ENCODE measurements at places on chromosomes 16 and 17.

- no peak for DNase-seq
Measured at GRCh38 chr16:53068423-53068833, 13.6 kb downstream of the CHD9 start.

GRCh38 chr17:43753493-43754129 lies 5.0 kb downstream of the SOST start:
- DNase-seq: peak; percentile 36

DNA sequence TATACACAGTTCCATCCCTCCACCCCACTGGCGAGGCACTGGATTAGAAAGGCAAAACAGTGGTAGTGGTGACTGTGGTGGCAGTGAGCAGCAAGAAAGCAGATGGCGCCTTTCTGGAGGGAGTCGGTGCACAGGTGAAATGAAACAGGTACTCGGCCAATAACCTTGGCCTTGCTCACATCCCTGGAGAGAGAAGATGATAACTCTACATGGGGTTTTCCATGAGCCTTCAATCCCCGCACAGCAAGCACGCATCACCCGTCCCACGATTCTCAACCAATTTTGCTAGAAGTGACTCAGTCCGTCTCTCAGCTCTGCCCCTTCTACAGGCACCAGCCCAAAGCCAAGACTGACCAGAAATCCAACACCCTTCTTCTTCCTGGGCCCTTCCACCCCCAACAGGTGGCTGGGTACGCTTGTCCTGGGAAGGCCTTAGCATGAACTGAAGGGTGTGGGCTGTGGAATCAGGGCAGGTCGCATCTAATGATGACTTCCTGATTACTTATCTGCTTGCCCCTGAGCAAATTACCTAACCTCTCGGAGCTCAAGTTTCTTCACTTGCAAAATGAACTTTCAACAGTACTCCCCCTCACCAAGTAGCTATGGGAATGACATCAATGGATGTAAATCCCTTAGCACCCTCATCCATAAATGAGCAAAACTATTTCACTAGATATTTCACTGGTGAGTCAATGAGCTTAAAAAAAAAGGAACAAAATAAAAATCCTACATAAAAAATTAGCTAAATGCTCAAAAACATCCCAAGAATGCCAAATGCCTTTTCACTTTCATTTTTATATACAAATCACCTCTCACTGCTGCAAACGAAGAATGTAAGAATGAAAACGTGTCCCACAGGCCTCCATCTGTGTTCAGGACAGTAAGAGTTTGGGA lies 18.0 kb downstream of the XPO6 start:
- peak; percentile 50 for DNase-seq

- DNase-seq: no peak
Measured at GRCh38 chr17:40224718-40225550, 5.8 kb downstream of the WIPF2 start.

- peak; percentile 81 for DNase-seq
Measured at GRCh38 chr17:76382803-76383545, 1.4 kb upstream of the SPHK1 start.

GRCh38 chr16:15459791-15460190 lies 25.4 kb downstream of the BMERB1 start:
- DNase-seq: no peak

DNA sequence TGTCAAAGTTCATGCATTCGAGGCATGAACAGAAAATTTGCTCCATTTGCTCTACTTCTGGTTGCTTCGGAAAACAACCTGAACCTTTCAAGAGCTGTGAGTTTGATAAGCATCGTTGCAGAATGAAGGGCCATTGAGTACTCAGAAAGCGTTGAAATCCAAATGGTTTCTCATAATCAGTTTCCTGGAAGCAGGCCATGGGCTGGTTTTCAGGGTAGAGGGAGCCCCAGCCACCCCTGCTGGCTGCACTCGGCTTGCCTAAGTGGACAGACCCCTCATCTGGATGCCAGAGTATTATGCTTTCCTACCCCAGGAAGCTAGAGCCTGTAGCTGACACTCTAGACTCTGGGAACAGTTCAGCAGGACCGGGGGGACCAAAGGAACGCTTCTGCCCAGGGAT lies 24.4 kb downstream of the SCNN1G start:
- no peak for DNase-seq

DNA sequence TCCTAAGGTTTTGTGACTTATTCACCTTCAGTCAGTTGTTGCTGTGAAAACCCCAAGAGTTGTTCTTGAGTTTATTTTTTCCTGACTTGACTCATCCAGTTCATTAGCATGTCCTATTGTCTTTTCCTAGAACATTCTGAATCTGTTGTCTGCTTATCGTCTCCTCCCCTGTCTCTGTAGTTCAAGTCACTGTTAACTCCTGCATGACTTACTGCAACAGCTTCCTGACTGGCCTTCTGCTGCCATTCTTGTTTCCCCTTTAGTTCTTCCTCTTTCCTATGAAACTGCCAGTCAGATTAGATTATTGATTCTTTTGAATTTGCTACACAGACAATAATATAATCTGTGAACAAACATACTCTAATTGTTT lies 161.5 kb downstream of the FTO start:
- peak; percentile 41 for DNase-seq

DNA sequence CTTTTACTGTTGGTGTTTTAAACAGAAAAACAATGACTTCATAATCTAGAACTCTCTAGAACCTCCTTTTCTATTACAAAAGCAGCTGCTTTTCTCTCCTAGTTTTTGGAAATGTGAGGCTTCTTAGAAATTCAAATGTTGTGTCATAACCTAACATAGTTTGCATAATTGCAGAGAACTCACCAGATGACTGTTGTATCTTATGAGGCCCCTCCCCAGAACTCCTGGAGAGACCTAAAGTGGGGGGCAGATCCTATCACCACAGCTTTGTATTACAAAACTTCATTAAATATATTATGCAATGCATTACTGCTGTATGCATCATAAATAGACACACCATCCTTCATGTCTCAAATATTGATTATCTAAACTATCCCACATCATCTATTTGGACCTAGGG lies 538.7 kb upstream of the HSBP1 start:
- DNase-seq: no peak

DNA sequence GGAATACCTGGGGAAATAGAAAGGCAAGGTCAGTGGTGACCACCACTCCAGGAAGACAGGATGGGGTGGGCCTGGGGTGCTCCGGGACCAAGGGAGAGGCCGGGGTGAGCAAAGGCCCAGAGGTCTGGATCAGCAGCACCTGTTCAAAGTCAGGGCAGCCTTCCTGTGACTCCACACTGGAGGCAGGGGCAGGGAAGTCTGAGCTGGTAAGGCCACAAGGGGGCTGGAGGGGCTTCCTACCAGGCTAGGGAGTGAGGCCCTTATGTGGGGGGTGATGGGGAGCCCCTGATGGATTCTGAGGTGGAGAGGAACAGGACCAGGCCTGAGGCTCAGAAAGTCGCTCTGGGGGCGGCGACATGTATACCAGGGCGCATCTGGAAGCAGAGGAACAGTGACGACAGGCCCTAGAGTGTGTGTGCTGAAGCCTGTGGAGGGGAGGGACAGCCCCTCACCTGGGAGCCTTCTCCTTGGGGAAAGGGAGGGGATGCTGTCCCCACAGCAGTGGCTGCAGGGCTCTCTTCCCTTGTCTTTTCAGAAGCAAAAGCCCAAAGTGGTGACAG lies 3.7 kb downstream of the C16orf78 start:
- DNase-seq: no peak

DNA sequence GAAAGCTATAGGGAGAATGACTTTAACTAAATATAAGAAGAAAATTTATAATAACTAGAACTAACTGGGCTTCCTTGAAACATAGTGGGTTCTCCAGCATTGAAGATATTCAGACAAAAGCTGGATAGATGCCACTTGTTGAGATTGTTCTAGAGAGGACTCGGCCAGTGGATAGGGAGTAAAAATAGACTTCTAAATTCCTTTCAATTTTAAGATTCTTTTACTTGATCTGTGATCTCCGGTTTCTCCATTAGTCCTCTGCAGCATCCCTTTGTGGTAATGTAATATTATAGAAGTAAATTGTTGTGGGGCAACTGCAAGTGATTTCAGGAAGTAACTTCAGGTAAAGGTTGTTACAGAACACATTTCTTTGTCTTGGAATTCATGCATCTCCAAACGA lies 10.3 kb upstream of the RARA start:
- DNase-seq: no peak

DNA sequence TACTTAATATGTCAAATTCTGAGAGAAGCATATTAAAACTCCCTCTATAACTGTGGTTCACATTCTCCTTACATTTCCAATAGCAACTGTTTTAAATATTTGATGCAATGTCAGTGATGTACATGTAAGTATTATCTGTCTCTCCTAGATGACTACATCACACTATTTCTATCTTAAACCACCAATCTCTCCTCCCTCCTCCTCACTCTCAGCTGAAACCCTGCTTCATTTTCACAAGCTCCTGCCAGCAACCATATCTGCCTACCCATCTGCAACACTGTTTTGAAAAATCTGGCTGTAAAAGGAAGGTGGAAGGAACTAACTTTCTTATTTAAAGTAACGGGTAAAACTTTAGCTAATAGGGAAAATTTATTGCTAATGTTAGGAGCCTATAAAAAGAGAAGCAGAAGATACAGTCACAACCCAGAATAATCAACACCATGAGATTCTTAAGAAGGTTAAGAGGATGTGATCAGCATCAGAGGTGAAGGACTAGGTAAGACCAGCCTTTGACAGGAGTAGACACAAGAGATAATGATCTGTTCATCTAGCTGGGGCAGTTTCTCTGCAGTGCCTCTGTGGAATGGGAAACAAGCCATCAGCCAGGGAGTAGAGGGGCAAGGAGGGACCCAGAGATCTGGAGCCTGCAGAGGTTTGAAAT lies 31.0 kb downstream of the MYH10 start:
- DNase-seq: peak; percentile 13

DNA sequence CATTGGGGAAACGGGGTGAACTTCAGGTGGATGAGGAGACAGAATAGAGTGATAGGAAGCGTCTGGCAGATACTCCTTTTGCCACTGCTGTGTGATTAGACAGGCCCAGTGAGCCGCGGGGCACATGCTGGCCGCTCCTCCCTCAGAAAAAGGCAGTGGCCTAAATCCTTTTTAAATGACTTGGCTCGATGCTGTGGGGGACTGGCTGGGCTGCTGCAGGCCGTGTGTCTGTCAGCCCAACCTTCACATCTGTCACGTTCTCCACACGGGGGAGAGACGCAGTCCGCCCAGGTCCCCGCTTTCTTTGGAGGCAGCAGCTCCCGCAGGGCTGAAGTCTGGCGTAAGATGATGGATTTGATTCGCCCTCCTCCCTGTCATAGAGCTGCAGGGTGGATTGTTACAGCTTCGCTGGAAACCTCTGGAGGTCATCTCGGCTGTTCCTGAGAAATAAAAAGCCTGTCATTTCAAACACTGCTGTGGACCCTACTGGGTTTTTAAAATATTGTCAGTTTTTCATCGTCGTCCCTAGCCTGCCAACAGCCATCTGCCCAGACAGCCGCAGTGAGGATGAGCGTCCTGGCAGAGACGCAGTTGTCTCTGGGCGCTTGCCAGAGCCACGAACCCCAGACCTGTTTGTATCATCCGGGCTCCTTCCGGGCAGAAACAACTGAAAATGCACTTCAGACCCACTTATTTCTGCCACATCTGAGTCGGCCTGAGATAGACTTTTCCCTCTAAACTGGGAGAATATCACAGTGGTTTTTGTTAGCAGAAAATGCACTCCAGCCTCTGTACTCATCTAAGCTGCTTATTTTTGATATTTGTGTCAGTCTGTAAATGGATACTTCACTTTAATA lies 7.0 kb upstream of the TMEM235 start:
- DNase-seq: no peak

DNA sequence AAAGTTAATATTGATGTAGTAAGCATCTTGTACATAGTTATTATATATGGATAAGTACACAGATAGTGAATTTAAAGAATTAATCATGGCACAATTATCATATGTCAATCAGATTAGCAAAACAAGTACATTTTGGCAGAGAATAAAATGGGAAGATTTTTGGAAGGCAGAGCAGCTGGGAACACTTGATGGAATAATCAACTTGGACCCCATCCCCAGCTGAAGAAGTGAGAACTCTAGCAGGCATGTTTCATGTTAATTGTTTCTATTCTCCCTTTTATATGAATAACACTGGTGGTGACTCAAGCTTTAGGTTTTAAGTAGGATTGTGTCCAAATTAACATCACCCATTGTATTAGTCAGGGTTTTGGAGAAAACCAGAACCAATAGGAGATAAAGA lies 198.7 kb downstream of the KCNJ2 start:
- no peak for DNase-seq

DNA sequence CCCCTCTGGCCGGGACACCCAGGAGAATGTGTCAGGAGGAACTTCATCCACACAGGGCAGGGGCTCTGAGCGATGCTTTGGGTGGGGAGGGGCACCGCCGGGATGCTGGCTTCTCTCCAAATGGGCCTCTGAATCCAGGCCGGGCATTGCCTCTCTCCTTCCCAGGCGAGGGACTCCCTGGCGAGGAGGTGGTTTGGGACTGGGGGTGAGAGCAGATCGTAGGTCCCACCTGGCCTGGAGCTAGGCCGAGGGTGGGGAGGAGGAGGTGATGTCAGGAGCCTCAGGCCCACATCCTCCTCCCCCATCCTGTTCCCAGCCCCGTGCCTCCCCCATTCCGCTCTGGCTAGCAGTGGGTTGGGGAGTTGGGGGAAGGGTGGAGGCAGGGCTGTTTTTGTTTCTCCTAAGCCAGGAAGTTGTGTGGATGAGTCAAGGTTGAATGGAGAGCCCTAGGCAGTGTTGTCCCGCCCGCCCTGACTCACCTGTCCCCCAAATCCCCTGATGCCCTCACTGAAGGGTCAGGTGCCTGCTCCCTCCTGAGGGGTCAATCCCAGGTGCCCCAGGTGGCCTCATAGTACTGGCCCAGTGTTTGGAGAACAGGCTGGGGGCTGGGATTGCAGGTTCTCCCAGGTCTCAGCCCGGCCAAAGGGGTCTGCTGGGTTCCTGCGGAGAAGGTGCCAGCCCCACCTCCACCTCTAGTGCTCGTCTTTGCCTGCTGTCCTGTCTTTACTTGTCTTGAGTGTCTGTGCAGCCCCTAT lies 2.8 kb downstream of the GRB7 start:
- no peak for DNase-seq

DNA sequence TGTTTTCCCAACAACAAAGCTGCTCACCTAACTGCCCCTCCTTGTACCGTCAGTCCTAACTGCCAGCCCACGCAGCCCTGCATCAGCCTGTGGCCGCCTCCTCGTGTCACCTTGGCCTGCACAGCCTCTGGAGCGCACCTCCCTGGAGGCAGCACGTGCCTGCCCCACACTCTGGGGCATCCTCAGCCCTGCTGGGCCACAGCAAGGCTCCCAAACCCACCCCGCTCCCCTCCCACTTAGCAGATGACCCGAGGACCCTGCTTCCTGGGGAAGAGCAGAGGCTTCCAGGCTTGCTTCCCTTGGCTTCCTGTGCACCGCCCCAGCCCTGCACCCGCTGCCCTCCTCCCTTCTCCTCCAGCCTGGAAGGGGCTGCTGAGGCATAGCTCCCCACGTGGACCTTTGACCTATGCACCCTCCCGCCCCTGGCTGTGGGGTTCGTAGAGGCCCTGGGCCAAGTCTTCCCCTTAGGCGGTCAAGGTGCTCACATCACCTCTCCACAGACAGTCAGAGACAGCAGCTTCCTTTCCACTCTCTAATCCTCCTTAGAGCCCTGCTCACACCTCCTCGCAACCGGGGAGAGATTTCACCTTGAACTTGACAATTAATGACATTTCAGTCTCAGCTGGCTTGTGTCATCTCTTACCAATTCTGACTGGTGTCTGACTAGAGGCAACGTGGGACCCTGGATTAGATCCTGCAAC lies 115.0 kb downstream of the MGAT5B start:
- DNase-seq: no peak
